H7 (cell line): ENCODE measurements at places on chromosomes 13 and 19. TPM values are rescaled to one million over a fixed set of nuclear protein-coding genes. Genes with fewer than 3 reads are reported as not detected.
A peak's percentile ranks its signal among the peaks of the same experiment; 100 is the strongest.

The NMRK2 gene
- total RNA-seq, result 59.4 and 60.1 TPM in 2 replicates

The CACNG8 gene
- 0.07 and 0.59 TPM in 2 replicates for total RNA-seq

The KIRREL2 gene
- 0.55 and 0.92 TPM in 2 replicates for total RNA-seq

The SGTA gene
- total RNA-seq, result 97.4 and 103 TPM in 2 replicates

The FFAR1 gene
- total RNA-seq, result not detected in 2 replicates

DNA sequence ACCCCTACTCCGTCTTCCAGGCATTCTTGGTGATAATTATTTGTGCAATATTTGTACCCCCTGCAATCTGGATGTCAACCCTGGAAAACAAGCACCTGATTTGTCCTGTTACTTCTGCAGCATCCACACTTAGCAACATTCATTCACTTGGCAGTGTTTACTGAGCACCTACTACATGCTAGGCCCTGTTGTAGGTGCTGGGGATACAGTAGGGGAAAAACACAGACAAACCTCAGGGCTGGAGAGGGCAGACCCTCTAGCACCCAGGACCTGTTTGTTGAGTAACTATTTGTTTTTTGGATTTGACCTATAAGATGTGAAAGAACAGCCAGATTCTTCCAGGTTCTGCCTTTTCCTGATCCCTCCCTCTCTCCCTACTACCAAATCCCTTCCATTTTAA lies 9.5 kb downstream of the NECTIN2 start:
- DNase-seq, result no peak

The GFY gene
- not detected in 2 replicates for total RNA-seq

DNA sequence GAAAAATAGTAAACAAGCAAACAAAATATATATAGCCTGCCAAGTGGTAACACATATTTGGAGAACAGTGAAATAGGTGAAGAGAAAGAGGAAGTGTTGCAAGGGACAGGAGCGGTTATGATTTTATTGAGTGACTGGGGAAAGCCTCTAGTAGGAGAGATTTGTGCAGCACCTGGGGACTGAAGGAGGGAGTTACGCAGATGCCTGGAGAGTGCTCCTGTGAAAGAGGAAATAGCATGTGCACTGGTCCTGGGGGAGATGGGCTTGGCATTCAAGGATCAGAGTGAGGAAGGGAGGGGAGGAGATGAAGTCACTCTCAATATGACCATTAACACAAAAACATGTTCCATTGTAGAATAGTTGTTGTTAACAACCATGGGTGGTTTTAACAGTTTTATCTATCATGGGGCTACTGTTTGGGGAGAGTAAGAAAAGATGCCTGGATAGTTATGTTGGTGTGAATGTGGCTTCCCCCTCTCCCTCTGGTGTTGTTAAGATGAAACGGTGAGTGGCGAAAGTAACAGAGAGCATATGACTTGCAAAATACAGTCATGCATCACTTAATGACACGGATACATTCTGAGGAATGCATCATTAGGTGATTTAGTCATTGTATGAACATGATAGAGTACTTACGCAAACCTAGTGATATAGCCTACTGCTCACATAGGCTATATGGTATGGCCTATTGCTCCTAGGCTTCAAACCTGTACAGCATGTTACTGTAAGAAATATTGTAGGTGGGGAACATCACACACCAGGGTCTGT lies 251.7 kb upstream of the ARGLU1 start:
- no peak for DNase-seq

DNA sequence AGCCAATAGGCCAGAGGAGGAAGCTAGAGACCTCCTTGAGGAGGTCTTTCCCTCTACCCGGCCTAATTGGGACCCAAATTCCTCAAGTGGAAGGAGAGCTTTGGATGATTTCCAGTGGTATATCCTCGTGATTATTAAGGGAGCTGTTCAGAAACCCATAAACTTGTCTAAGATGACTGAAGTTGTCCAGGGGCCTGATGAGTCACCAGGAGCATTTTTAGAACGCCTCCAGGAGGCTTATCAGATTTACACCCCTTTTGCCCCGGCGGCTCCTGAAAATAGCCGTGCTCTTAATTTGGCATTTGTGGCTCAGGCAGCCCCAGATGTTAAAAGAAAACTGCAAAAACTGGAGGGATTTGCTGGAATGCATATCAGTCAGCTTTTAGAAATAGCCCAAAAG lies 198.1 kb downstream of the ZNF486 start:
- no peak for DNase-seq

The PLIN5 gene
- 1.3 and 2.5 TPM in 2 replicates for total RNA-seq

DNA sequence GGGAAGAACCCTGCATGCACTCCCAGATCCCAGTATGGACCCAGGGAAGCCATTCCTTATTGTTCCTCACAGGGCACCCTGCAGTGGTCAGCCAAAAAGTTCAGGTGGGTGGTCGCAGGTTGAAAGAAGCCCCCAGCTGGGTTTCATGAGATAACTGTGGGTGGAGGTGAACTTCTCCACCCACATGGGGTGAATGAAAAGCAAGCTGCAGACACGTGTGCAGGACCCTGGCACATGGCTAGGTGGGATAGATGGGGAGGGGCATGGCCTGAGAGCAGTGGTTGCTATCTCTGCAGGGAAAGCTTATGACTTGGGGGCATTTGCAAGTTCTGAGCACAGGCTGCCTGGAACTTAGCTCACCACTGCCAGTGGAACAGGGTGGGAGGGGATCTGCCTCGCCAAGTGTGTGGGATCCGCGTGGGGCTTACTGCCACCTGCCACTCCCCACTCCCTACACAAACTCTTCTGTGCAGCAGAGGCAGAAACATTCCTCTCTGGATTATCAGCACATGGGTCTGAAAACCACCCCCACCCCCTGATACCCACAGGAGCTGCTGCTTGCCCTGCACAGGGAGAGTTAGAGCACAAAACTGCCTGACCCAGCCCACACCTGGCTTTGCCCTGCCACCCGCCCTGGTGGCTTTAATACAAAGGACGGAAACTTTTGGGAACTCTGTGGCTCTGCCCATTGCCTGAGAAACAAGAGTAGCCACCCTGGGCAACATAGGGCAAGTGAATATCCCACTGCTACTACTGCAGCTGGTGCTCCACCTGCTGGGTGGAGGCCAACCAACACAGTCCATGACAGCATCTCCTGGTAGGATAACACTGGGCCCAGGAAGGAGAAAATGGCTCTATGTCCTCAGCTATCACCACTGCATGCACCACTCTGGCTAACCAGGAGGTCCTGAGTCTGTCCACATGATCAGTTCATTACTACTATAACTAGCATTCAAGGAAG lies 24.4 kb downstream of the PLA2G4C start:
- DNase-seq, result peak; percentile 73

DNA sequence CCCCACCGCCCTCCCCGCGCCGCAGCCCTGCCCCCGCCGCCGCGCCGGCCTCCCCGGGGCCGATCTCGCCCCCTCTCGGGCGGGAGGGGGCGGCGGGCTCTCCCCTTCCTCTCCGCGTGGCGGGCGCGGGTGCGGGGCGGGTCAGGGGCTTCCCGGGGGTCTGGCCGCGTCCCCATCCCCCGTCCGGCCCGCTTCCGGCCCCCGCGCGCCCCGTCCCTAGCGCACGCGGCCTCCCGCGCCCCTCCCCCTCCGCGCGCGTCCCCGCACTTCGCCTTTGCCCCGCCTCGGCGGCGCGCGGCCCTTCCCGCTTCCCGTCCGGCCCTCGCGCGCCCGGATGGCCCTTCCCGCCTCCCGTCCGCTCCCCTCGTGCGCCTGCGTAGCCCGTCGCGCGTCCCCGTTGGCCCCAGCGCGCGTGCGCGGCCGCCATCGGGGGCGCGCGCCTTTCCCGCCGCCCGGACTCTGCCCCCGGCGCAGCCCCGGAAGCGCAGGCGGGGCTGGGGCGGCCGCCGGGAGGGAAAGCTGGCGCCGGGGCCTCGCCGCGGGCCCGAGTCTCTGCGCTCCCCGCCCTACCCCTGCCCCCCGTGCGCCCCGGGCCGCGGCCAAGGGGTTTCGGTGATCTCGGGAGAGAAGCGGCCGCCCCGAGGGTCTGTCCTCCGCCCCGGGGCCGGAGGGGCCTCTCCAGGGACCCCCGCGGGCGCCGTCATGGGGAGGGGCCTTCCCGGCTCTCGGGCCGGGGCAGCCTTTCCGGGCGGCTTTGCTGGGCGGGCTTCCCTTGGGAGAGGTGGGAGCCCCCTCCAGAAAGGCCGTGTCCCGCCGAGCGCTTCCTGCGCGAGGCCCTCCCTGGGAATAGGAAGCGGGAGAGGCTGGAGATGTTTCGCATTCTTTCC lies 519 bp downstream of the PTBP1 start:
- peak; percentile 100 for DNase-seq

The C19orf67 gene
- 0.94 and 1.3 TPM in 2 replicates for total RNA-seq

GRCh38 chr13:40637643-40638042 lies 28.8 kb downstream of the FOXO1 start:
- no peak for DNase-seq
